ENCODE measurements at places on chromosomes 3 and 15. TPM values are rescaled to one million over a fixed set of nuclear protein-coding genes. Genes with fewer than 3 reads are reported as not detected.

WDR93 gene
- not detected for total RNA-seq

EXD1 gene
- total RNA-seq, result not detected

C3orf38 gene
- total RNA-seq, result 30.2 TPM

CD276 gene
- 147 TPM for total RNA-seq

CCR3 gene
- not detected for total RNA-seq

NPHP3 gene
- total RNA-seq, result 26.4 TPM

ACKR2 gene
- total RNA-seq, result 0.19 TPM

SMCO1 gene
- total RNA-seq, result not detected

SPPL2A gene
- total RNA-seq, result 111 TPM

ISG20 gene
- 8.4 TPM for total RNA-seq

CYB561D2 gene
- 18.2 TPM for total RNA-seq

LAMB2 gene
- total RNA-seq, result 811 TPM

TMCO5A gene
- total RNA-seq, result not detected

AQP9 gene
- not detected for total RNA-seq

NANOGP8 gene
- total RNA-seq, result not detected

CHDH gene
- 0.81 TPM for total RNA-seq

AKAP13 gene
- total RNA-seq, result 161 TPM

C2CD4A gene
- not detected for total RNA-seq

CTDSPL2 gene
- 53.3 TPM for total RNA-seq

TRIM71 gene
- total RNA-seq, result not detected

CA12 gene
- 0.76 TPM for total RNA-seq

TRPM1 gene
- total RNA-seq, result not detected

FOXB1 gene
- total RNA-seq, result not detected

IMPG2 gene
- 0.60 TPM for total RNA-seq

TMA7 gene
- total RNA-seq, result 186 TPM

GCNT3 gene
- total RNA-seq, result 0.76 TPM

NCKIPSD gene
- total RNA-seq, result 26.3 TPM

CPNE9 gene
- not detected for total RNA-seq

SLC2A2 gene
- total RNA-seq, result not detected

MED12L gene
- total RNA-seq, result 1.4 TPM

ZIC1 gene
- 89.9 TPM for total RNA-seq

TGM4 gene
- total RNA-seq, result not detected

TAGLN3 gene
- total RNA-seq, result not detected

C3orf49 gene
- not detected for total RNA-seq

LDHAL6B gene
- total RNA-seq, result not detected

PDZRN3 gene
- 34.1 TPM for total RNA-seq

SLC12A8 gene
- 2.0 TPM for total RNA-seq

NR2E3 gene
- total RNA-seq, result not detected

CFAP100 gene
- not detected for total RNA-seq

LRTM1 gene
- total RNA-seq, result not detected

TRIM42 gene
- total RNA-seq, result not detected

GRAMD1C gene
- 1.2 TPM for total RNA-seq

PLCL2 gene
- 2.1 TPM for total RNA-seq

RTP3 gene
- total RNA-seq, result not detected

CCDC71 gene
- 23.7 TPM for total RNA-seq

DNAH12 gene
- total RNA-seq, result 0.08 TPM

AP3B2 gene
- total RNA-seq, result not detected

LINGO1 gene
- total RNA-seq, result 2.1 TPM

Data from osteocyte (in vitro differentiated cells).